ENCODE measurements at places on chromosomes 5 and 9. TPM values are rescaled to one million over a fixed set of nuclear protein-coding genes. Genes with fewer than 3 reads are reported as not detected.

DNA sequence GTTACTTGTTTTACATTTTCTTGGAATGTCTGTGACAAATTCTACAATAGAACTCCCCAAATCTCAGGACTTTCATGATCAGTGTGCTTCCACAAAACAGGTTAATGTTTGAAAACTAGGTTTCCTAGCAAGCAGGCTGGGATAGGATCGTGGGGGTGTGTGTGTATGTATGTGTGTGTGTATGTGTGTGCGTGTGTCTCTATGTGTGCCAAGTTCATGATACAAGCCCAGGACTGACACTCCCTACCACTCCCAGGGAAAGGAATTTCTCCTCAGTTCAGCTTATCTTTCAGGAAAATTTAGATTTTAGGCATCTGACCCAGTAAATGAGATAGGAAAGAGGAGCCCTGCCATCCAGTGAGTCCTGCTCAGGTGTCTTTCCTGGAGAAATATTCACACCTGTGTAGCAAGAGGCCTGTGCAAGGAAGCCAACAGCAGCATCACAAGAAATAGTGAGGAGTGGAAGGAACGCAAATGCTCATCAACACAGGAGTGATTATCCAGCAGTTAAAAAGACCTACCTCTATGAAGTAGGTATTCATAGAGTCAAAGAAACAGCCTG is 13.8 kb upstream of the ABLIM3 start:
- H3K4me3 ChIP-seq, result no peak overlapping the region
- H3K4me1 ChIP-seq, result no peaks in the 10 kb centered on the region

PCDHB3 gene
- total RNA-seq, result not detected

DNA sequence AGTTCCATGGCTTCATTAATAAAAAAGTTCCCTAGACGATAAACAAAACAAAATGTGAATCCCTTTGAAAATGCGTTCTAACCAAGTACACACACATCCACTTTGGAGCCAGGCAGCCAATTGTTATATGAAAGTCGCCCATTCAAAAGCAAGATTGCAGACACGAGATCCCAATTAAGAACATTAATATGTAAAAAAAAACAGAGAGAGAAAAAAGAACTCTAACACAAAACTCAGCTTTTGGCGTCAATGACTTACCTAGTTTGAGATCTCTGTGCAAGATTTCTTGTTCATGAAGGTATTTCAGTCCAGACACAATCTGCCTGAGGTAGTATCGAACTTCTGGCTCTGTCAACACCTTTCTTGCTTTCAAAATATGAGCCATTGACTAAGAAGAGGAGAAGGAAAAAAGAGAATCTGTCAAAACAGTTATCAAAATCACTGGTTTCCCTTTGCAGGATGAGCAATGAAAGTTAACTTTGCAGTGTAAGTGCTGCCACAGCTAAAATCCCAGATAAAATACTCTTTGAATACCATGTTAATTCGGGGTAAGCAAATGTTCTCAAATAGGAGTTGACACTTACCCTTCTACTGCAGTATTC is 1.6 kb downstream of the PLK2 start:
- peak overlapping the region; percentile 88 for H3K4me3 ChIP-seq
- peaks cover 22% of the 10 kb centered on the region for H3K4me1 ChIP-seq
- no peak for DNase-seq
- peak overlapping the region; percentile 87 for H3K27ac ChIP-seq
- H3K27me3 ChIP-seq, result peaks cover 15% of the 10 kb centered on the region

DNA sequence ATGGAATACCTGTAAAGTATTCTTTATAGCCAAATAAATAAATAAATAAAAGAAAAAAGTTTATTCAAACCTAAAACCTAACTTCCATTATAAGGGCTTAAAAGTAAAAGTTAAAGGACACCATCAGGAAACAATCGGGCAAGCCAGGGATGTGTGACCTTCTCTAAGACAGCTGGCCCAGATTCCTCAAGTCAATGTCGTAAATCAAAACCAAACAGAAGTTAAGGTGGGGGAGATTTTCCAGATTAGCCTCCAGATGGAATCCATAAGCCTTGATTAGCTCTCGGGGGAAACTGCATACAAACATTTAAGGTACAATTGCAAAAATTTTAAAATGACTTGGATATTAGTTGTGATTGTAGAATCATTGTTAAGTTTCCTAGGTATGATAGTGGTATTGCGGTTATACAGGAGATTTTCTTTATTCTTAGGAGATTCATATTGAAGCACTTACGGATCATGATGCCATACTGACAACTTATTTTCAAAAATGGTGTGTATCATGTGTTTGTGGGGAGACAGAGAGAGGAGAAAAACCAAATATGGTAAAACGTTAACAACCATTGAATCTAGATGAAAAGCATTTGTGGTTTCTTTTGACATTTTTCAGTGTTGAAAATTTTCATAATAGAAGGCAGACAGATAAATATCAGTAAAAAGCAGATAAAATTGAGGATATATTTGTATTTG is 21.5 kb upstream of the MGAT1 start:
- no peaks in the 10 kb centered on the region for H3K27me3 ChIP-seq
- peaks cover 2% of the 10 kb centered on the region for H3K36me3 ChIP-seq
- H3K4me1 ChIP-seq, result peaks cover 42% of the 10 kb centered on the region
- no peak overlapping the region for H3K27ac ChIP-seq
- no peak for DNase-seq
- H3K4me3 ChIP-seq, result peak overlapping the region; percentile 43

- peaks cover 54% of the 10 kb centered on the region for H3K27me3 ChIP-seq
- no peaks in the 10 kb centered on the region for H3K4me1 ChIP-seq
- no peak for DNase-seq
- no peak overlapping the region for H3K4me3 ChIP-seq
These were observed 52.8 kb upstream of the CCDC112 start for GRCh38 chr5:115349001-115349817.

DNA sequence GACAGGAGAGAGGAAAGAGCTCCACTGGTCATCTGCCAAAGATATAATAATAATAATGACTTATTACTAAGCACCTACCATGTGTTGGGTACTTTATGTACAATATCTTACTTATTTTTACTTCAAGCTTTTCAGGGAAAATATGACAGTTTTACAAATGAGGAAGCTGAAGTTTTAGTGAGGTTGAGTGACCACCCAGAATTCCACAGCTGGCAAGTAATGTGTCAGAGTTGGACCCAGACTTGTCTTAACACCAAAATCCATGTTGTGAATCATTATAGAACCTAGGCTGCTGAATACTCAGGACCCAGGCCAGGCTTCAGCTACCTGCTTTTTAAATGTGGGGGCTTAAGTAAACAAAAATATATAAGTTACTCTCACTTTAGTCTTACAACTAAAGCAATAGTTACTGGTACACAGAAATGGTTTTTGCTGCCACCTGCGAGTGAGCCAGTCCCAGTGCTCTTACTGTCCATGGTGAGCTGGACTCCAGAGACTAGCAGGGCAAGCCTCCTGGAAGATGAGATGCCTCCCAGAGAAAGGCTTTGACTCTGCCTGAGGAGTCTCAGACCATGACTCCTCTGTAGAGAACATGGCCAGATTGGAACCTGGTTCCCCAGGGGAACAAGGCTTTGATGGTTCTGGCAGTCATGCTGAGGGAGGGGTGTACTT is 29.9 kb downstream of the RUSC2 start:
- H3K27ac ChIP-seq, result no peak overlapping the region
- no peak overlapping the region for H3K4me3 ChIP-seq
- H3K4me1 ChIP-seq, result no peaks in the 10 kb centered on the region
- H3K27me3 ChIP-seq, result no peaks in the 10 kb centered on the region
- no peaks in the 10 kb centered on the region for H3K36me3 ChIP-seq

FUT7 gene
- 1.8 TPM for total RNA-seq

BASP1 gene
- 1.2 TPM for total RNA-seq

- no peaks in the 10 kb centered on the region for H3K4me1 ChIP-seq
- no peak overlapping the region for H3K4me3 ChIP-seq
- no peaks in the 10 kb centered on the region for H3K36me3 ChIP-seq
These were observed 92.5 kb upstream of the DNAH5 start for GRCh38 chr5:14036947-14037346.

DNA sequence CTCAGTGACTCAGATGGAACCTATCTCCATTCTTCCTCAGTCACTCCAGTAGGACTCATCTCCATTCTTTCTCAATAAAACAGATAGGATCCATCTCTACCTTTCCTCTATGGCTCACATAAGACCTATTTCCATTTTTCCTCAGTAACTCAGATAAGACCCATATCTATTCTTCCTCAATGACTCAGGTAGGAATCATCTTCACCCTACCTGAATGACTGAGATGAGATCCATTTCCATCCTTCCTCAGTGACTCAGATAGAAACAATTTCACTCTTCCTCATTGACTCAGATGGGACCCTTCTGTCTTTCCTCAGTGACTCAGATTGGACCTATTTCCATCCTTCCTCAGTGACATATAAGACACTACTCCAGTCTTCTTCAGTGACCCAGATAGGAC is 165.1 kb downstream of the FBXO4 start:
- H3K4me1 ChIP-seq, result peaks cover 7% of the 10 kb centered on the region
- no peak overlapping the region for H3K4me3 ChIP-seq
- H3K27me3 ChIP-seq, result peaks cover 1% of the 10 kb centered on the region
- H3K36me3 ChIP-seq, result peaks cover 4% of the 10 kb centered on the region

SPINK14 gene
- total RNA-seq, result not detected

- H3K36me3 ChIP-seq, result no peaks in the 10 kb centered on the region
- DNase-seq, result no peak
- no peaks in the 10 kb centered on the region for H3K27me3 ChIP-seq
- no peaks in the 10 kb centered on the region for H3K4me1 ChIP-seq
- H3K27ac ChIP-seq, result no peak overlapping the region
These were observed 104.7 kb downstream of the LHFPL2 start for GRCh38 chr5:78543916-78544315.

DNA sequence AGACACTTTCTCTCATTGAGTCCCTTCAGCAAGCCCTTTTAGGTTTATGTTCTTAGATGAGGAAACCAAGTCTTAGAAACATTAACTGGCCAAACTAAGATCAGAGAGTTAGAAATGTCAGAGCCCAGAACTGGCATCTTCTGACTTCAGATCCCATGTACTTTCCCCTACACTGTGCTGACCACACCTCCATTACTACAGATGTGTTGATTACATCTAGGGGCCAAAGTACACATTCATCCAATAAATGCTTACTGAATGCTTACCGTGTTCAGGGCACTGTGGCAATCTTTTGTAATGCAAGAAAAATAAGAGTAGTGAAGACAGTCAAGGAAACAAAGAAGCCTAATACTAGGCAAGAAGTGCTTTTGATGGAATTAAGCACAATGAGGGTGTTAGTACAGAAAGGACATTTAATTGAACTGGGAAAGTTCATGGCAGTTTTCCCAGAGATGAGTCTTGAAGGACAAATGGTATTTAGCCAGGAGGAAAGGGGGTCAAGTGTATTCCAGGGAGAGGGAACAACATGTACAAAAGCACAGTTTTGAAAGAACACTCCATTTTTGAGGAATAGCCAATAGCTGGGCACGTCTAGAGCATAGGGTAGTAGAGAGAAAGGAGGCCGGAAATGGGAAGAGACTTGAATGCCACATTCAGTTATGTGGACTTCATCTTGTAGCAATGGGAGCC is 89.7 kb upstream of the CDKN2B start:
- H3K4me3 ChIP-seq, result no peak overlapping the region
- peaks cover 43% of the 10 kb centered on the region for H3K4me1 ChIP-seq
- no peak overlapping the region for H3K27ac ChIP-seq
- peaks cover 9% of the 10 kb centered on the region for H3K36me3 ChIP-seq
- no peak for DNase-seq
- peaks cover 74% of the 10 kb centered on the region for H3K27me3 ChIP-seq

GZMA gene
- 25.1 TPM for total RNA-seq

GRCh38 chr9:38026021-38026809 is 42.8 kb downstream of the SHB start:
- H3K27ac ChIP-seq, result no peak overlapping the region
- DNase-seq, result no peak

DNA sequence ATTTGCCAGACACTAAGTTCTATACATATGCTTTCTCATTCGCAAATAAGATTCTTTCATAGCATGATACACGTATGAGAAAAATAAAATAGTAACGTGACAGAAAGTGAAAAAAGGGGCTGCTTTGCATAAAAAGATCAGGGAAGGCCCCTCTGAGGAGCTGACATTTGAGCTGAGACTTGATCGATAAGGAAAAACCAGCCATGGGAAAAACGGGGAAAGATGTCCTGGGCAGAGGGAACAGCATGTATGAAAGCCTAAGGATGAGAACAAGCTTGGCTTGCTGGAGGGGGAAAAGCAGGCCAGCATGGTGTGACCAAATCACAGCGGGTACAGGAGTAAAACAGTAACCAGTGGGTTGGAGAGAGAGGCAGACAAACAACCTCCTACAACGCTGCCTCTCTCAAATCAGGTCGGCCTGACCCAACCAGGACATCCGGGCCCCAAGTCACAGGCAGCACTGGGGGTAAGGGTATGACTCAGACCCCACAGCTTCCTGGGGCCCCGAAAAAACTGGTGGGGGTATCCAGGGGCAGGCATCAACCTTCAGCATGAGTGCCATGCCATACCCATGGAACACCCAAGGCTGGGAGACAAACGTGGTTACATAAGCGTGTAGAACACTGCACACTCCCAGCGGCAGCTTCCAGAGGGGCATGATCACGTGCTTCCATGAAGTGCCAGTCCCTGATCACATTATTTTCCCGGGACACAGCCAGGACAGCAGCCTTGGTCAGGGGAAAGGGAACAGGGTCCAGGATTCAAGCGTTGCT is 2.2 kb downstream of the TNIP1 start:
- H3K4me1 ChIP-seq, result peaks cover 80% of the 10 kb centered on the region
- DNase-seq, result peak; percentile 84
- H3K27me3 ChIP-seq, result no peaks in the 10 kb centered on the region
- peak overlapping the region; percentile 89 for H3K27ac ChIP-seq
- peak overlapping the region; percentile 91 for H3K4me3 ChIP-seq
- H3K36me3 ChIP-seq, result peaks cover 54% of the 10 kb centered on the region

LCN10 gene
- 0.70 TPM for total RNA-seq

- no peak overlapping the region for H3K27ac ChIP-seq
- H3K36me3 ChIP-seq, result no peaks in the 10 kb centered on the region
- H3K4me1 ChIP-seq, result no peaks in the 10 kb centered on the region
- H3K27me3 ChIP-seq, result peaks cover 17% of the 10 kb centered on the region
- no peak for DNase-seq
These were observed 63.6 kb downstream of the NUDT12 start for GRCh38 chr5:103498800-103499551.

DNA sequence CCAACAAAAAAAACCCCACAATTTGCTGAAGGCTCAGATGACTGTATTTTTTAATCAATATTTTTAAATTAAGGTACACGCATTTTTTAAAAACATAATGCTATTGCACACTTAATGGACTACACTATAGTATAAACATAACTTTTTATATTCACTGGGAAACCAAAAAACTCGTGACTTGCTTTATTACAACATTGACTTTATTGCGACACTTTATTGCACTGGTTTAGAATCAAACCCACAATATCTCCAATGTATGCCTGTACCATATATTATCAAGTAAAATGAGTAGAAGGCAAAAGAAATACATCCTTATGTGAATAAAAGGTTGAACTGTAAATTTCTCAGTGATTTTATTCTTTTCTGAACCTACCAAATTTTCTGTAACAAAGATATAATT is 53.7 kb downstream of the RICTOR start:
- no peak overlapping the region for H3K27ac ChIP-seq
- no peaks in the 10 kb centered on the region for H3K27me3 ChIP-seq
- DNase-seq, result no peak
- H3K4me3 ChIP-seq, result no peak overlapping the region
- peaks cover 12% of the 10 kb centered on the region for H3K36me3 ChIP-seq

DENND4C gene
- 28.9 TPM for total RNA-seq
